AG04450 (cell line): ENCODE measurements at places on chromosomes 16 and 17. TPM values are rescaled to one million over a fixed set of nuclear protein-coding genes. Genes with fewer than 3 reads are reported as not detected.

TBC1D28 gene
- polyA plus RNA-seq: not detected in 2 replicates

PPP1R27 gene
- not detected in 2 replicates for polyA plus RNA-seq

CACNB1 gene
- polyA plus RNA-seq: 3.2 and 3.7 TPM in 2 replicates

CSF3 gene
- polyA plus RNA-seq: 0.05 TPM in 1 of 2 replicates, not detected in the other

INCA1 gene
- polyA plus RNA-seq: 0.29 and 0.56 TPM in 2 replicates

ZNF785 gene
- 4.7 and 6.6 TPM in 2 replicates for polyA plus RNA-seq

CEP112 gene
- 5.7 and 6.3 TPM in 2 replicates for polyA plus RNA-seq

CRHR1 gene
- polyA plus RNA-seq: not detected in 2 replicates

TBC1D3 gene
- polyA plus RNA-seq: not detected in 2 replicates

GIT1 gene
- polyA plus RNA-seq: 20.7 and 24.5 TPM in 2 replicates

HOXB1 gene
- polyA plus RNA-seq: not detected in 2 replicates

HS3ST3A1 gene
- 6.6 and 11.9 TPM in 2 replicates for polyA plus RNA-seq

NAGS gene
- polyA plus RNA-seq: 0.93 and 1.1 TPM in 2 replicates

SMIM22 gene
- not detected in 2 replicates for polyA plus RNA-seq

HSD17B1 gene
- polyA plus RNA-seq: 0.87 and 1.4 TPM in 2 replicates

TAT gene
- not detected in 2 replicates for polyA plus RNA-seq

ABAT gene
- 6.6 and 7.2 TPM in 2 replicates for polyA plus RNA-seq

HBQ1 gene
- polyA plus RNA-seq: not detected in 2 replicates

PRR35 gene
- not detected in 2 replicates for polyA plus RNA-seq

CDH5 gene
- polyA plus RNA-seq: 0.02 TPM in 1 of 2 replicates, not detected in the other

CHST5 gene
- not detected in 2 replicates for polyA plus RNA-seq

DRC3 gene
- polyA plus RNA-seq: 0.52 and 0.77 TPM in 2 replicates

TOX3 gene
- polyA plus RNA-seq: not detected in 2 replicates

AKAP1 gene
- polyA plus RNA-seq: 6.5 and 12.4 TPM in 2 replicates

SLFN12 gene
- 27.7 and 36.1 TPM in 2 replicates for polyA plus RNA-seq

ZNF689 gene
- polyA plus RNA-seq: 4.0 and 4.2 TPM in 2 replicates
